ENCODE measurements at places on chromosomes 6 and 20. TPM values are rescaled to one million over a fixed set of nuclear protein-coding genes. Genes with fewer than 3 reads are reported as not detected.

ARMC12 gene
- not detected for polyA plus RNA-seq

SNAI1 gene
- not detected for polyA plus RNA-seq

GPR6 gene
- not detected for polyA plus RNA-seq

HUS1B gene
- 0.83 TPM for polyA plus RNA-seq

ABHD16B gene
- not detected for polyA plus RNA-seq

UBD gene
- not detected for polyA plus RNA-seq

SLC17A3 gene
- polyA plus RNA-seq = not detected

MYH7B gene
- polyA plus RNA-seq = not detected

PLCB4 gene
- not detected for polyA plus RNA-seq

SCGN gene
- not detected for polyA plus RNA-seq

CEP162 gene
- polyA plus RNA-seq = 2.2 TPM

BTN1A1 gene
- polyA plus RNA-seq = not detected

CSNK2A1 gene
- 51.7 TPM for polyA plus RNA-seq

GJA10 gene
- not detected for polyA plus RNA-seq

UTRN gene
- 38.2 TPM for polyA plus RNA-seq

VWA7 gene
- polyA plus RNA-seq = 1.1 TPM

UBR2 gene
- polyA plus RNA-seq = 10.5 TPM

ARFGEF2 gene
- 6.8 TPM for polyA plus RNA-seq

DEFB124 gene
- polyA plus RNA-seq = not detected

SPEF1 gene
- not detected for polyA plus RNA-seq

HLA-DQB1 gene
- polyA plus RNA-seq = 6.1 TPM

DEFB110 gene
- polyA plus RNA-seq = not detected

MAK gene
- 0.12 TPM for polyA plus RNA-seq

FILIP1 gene
- not detected for polyA plus RNA-seq

BPIFA1 gene
- polyA plus RNA-seq = not detected

QRSL1 gene
- polyA plus RNA-seq = 15.1 TPM

SLC25A27 gene
- polyA plus RNA-seq = not detected

STMN3 gene
- polyA plus RNA-seq = 13.5 TPM

HSPA12B gene
- polyA plus RNA-seq = not detected

CCN6 gene
- polyA plus RNA-seq = 0.11 TPM

BIRC7 gene
- polyA plus RNA-seq = not detected

HLA-DQB2 gene
- 3.8 TPM for polyA plus RNA-seq

TEAD3 gene
- 0.24 TPM for polyA plus RNA-seq

MAFB gene
- polyA plus RNA-seq = 0.06 TPM

LINC00237 gene
- polyA plus RNA-seq = not detected

LY6G6C gene
- polyA plus RNA-seq = not detected

CFAP206 gene
- polyA plus RNA-seq = not detected

WFDC10A gene
- not detected for polyA plus RNA-seq

MOCS1 gene
- polyA plus RNA-seq = 0.32 TPM

ZBTB24 gene
- 11.9 TPM for polyA plus RNA-seq

SNPH gene
- 4.1 TPM for polyA plus RNA-seq

OTOR gene
- polyA plus RNA-seq = not detected

KIF6 gene
- not detected for polyA plus RNA-seq

MUC22 gene
- polyA plus RNA-seq = not detected

PCSK2 gene
- polyA plus RNA-seq = not detected

PPP1R16B gene
- 16.5 TPM for polyA plus RNA-seq

NMBR gene
- not detected for polyA plus RNA-seq

EEF1E1 gene
- 58.2 TPM for polyA plus RNA-seq

AKAP12 gene
- polyA plus RNA-seq = not detected

KCNS1 gene
- 0.18 TPM for polyA plus RNA-seq
